Activated T-cell treated with anti-CD3 and anti-CD28 coated beads, Interleukin-2, amount 50 U/mL, for 48 hours (primary cell): ENCODE measurements at places on chromosomes 7 and 10.

DNA sequence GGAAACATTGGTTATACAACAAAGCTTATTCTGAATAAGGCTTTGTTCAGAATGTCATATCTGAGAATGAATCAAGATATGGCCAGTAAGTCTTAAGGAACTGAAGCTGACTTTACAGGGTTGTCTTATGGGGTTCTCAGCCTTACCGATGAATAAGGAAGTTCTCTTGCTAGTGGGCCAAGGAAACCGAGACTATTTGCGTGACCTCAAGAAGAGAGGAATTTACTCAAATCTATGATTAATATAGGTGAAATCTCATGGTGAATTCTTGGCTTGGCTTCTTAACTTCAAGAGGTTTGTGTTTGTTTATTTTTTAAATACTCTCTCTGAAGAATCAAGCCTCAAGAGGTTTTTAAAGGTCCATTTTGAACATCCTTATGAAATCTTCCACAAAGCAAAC lies 4.7 kb upstream of the MRLN start:
- DNase-seq, result no peak

DNA sequence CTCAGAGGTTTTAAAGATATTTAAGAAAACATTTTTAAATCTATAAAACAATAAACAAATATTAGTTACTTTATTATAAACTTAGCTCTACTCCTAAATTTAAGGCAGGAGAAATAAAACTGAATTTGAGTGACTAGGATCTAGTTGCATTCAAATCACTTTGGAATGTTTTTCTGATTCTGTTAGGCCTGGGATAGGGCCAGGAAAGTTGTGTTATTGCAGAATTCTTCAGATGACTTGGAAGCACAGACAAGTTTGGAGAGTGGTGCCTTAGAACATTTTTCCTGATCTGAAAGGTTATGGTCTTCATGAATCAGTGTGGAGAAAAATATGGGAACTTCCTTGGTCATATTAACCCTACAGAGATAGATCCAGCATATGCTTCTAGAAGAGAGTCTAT lies 15.6 kb upstream of the SLC25A13 start:
- no peak for DNase-seq

GRCh38 chr7:99541212-99541611 lies 10.7 kb downstream of the FAM200A start:
- DNase-seq, result no peak

DNA sequence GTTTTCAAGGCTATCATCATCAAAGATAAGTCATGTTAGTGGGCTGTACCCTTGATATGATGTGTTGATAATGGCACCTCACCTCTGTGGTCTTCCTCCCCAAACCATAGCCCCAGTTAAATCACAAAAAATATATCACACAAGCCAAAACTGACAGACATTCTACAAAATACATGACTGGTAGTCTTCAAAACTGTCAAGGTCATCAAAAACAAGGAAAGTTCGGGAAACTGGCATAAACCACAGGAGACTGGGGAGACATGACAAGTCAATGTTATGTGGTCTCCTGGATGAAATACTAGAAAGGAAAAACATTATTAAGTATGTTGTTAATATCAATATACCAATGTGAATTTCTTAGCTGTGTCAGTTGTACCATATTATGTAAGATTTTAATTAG lies 279.5 kb upstream of the FZD1 start:
- DNase-seq, result no peak

DNA sequence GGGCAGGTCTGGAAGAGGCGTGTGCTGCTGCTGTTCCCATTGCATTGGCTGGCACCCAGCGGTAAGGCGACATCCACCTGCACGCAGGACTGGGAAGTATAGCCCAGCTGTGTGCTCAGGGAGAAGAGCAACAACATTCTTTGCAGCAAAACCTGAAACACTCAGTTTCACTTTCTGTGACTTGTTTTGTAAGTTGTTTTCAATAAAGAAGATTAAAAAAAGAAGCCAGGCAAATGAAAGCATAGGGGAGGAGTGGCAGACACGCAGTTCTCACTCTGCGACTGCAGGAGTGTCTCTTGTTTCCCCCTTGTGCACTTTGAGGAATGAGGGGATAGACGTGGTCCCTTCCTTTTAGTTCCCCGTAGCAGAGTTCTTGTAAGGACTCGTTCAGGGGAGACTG lies 5.8 kb downstream of the FBH1 start:
- no peak for DNase-seq

DNA sequence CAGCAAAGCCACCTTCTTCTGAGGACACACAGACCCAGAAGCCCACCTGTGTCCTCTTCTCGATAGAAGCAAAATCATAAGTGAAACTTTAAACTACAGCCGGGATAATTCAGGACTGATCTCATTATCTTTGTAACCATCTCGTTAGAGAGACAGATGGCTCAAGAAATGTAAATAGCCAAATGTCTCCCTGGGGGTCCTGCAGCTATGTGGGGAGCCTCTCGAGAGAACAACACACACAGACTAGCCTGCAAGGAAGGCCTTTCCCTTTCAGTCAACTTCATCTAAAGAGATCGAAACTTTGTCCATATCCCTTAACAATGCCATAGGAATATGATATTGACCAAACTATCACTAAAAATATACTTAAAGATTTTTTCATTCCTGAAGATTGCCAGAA lies 93.5 kb downstream of the VWC2 start:
- DNase-seq, result no peak

GRCh38 chr10:71878327-71879034 lies 27.4 kb upstream of the PSAP start:
- peak; percentile 38 for DNase-seq

DNA sequence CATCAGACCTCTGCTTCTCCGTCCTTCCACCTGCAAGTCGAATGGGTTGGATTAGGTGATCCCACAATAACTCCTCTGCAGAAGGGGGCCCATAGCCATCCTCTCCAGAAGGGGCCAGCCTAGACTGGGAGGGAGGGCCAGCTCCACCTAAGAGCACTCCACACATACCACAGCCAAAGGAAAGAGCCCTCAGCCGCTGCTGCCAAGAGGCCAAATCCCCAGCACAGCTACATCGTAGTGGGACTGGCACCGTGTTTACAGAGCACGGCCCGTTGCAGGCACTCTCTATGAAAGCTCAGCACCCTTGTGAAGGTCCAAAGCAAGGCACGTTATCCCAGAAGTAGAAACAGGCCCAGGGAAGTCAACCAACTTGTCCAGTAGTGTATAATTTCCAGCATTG lies 5.4 kb downstream of the KCNH2 start:
- DNase-seq, result no peak

DNA sequence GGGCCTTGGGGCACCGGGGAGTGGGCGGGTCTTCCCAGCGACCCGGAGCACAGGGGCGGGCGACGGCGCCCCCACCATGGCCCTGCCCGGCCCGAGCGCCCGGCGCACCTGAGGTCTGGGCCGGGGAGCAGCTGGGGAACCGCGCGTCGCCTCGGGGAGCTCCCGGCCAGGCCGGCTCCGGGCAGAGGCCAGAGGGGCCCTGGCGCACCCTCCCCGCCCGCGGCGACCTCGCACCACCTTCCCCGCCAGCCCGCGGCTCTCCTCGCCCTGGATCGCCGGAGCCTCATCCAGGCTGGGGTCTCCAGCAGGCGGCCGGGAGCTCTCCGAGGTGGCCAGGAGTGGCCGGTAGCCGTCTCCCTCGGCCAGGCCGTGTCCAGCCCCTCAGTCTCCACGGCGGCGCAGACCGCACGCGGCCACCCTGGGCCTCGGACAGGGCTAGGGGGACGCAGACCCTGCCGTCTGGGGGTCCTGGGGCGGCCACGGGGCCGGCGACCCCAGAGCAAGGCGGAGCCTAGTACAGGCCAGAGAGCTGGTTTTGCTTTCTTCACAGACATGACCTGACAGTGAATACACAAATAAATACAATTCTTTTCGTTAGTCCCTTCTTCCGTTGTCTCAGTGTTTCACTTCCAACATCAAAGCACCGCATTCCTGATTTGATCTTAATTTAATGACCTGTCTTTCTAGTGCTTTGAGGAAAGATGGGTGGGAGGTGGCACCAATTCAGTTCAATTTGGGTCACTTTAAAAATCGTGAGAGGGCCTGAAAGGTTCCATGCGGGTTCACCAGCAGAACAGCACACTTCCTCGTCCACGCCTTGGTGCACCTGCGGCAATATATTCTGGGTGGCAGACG lies 356.9 kb downstream of the DNAJB6 start:
- no peak for DNase-seq

GRCh38 chr7:94444813-94445212 lies 50.1 kb downstream of the COL1A2 start:
- no peak for DNase-seq

GRCh38 chr10:101851411-101852116 lies 8.0 kb upstream of the KCNIP2 start:
- no peak for DNase-seq

GRCh38 chr10:1010703-1011102 lies 15.0 kb downstream of the IDI2 start:
- DNase-seq, result peak; percentile 15

DNA sequence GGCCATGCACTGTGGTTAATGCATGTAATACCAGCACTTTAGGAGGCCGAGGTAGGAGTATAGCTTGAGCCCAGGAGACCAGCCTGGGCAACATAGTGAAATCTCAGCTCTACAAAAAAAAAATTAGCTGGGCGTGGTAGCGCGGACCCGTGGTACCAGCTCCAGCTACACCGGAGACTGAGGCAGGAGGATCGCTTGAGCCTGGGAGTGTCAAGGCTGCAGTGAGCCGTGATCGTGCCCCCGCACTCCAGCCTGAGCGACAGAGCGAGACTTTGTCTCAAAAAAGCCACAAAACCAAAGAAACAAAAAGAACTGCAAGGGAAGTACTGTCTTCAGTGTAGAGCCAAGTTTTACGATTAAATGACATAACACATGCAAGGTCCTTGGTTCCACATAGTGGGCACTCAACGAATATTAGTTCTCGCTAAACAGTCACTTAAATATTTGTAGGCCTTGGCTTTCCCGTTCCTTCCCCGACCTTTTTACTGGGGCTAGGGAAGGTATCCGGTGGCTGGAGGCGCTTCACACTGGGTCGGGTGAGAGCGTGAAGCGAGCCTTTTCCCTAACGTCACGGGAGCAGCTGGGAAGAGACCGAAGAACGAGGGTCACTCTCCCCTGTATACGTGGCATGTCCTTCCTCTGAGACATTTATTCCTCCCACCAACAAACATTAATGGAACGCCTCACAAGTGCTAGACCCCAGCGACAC lies 993 bp upstream of the SND1 start:
- peak; percentile 27 for DNase-seq

- DNase-seq, result no peak
These were observed 63.1 kb upstream of the ICA1 start for GRCh38 chr7:8325067-8325466.

- peak; percentile 66 for DNase-seq
These were observed 46.9 kb downstream of the AHCYL2 start for GRCh38 chr7:129271500-129272355.
